Aorta (tissue), 5 donors: ENCODE measurements at places on chromosomes 5 and 9.
A peak's percentile ranks its signal among the peaks of the same experiment; 100 is the strongest.

DNA sequence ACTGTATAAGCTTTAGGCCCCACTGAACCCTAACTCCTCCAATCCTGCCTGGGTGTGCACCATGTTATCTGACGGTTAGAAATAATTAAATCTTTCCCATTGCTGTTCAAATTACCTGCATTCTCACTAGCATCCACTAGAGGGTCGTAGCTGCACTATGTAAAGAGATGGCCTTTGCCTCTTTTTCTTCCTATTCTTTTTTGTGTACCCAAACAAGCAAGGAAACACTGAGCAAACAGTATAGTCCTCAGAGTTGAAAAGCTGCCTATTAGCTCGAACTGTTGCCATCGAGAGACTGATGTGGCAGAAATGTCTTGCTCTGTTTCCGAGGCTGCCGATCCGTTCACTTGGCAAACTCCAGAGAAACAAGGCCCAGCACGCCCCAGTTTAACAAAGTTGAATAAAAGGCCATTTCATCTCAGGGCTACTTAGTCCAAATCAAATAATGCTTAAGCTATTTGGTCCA lies 163.8 kb upstream of the TRPM3 start:
- DNase-seq = no peak

GRCh38 chr9:118782790-118783463 lies 586.3 kb downstream of the BRINP1 start:
- no peak for DNase-seq

DNA sequence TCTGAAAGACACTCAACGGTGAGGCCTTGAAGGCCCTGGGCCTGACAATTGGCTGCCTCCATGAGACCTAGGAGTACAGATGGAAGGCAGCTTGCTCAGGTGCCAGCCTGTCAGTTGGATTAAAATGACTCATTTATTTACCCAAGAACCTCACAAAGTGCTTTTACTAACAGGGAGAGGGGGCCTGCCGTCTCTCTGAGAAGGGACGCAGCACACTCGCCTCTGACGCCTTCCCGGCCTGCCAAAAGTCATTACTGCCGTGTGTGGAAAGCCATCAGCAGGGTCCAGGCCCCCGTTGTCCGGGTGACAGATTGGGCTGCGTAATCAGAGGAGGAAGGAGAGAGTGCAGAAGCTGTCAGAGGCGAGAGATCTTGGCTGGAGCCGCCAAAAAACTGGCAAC lies 32.4 kb downstream of the DDX31 start:
- DNase-seq = no peak

DNA sequence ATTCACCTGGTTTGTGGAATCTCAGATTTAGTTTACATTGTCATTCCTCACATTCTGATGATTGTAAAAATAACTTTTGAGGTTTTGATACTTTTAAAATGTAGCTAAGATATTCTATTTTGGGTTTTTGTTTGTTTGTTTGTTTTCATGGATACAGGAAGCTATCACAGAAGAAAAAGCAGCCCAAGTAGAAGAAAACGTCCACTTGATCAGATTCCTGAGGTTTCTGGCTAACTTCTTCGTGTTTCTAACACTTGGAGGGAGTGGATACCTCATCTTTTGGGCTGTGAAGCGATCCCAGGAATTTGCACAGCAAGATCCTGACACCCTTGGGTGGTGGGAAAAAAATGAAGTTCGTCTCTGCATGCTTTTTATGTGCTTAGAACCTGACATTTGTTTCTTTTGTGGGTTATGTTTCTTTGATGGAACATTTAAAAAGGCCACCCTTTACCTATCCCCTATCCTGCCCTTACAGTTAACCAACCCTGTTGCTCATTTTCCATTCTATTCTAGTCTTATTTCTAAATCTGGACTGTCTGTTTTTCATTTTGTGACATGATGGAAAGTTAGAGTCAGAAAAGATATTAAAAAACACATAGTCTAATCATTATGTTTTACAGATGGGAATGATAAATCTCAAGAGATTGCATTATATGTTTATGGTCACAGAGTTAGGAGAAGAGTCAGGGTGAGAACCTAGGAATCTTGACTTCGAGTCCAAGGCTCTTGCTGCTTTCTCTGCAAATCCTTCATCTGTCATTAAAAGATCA lies 163.7 kb downstream of the ALDH1A1 start:
- DNase-seq = no peak

DNA sequence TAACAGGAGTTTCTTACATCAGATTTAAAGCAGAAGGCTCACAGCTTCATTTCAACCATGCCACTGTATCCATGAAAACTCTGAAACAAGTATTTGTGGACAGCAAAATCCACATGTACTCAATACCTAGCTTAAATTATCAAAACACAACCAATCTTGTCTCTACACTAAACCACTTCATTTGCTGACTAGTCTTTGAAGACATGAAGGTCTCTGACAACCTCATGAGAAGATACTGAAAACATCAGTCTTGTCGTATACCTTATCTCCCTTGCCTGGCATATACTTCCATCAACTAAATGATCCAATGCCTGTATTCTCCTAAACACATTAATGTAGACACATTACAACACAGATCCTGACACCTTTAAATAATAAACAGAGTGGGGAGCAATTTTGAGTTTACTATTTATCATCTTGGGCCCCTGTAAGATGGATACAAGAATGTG lies 2.9 kb downstream of the RPS23 start:
- DNase-seq = no peak

- DNase-seq = no peak
These were observed 191.9 kb upstream of the GAS1 start for GRCh38 chr9:87139099-87139730.

DNA sequence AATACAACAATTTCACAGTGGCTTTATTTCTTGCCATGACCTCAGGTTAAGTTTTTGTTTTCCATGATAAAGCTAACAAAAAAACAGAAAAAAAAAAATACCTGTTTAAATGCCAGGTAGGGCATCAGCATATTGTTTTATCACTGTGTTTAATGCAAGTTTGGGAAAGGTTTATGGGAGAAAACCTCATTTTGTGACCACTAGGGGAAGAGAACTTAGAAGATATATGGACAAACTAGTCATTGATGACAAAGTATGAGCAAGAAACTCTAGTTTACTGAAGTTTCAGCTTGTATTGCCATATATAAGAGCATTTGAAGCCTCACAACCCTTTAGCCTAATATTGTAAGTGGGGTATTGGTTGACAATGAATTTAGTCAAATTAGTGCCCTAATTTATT lies 1431.4 kb upstream of the CDH18 start:
- DNase-seq = no peak

- no peak for DNase-seq
These were observed 12.3 kb downstream of the ORM2 start for GRCh38 chr9:114341991-114342390.

- no peak for DNase-seq
These were observed 384.9 kb downstream of the RAB3C start for GRCh38 chr5:58967597-58968281.

- DNase-seq = no peak
These were observed 29.9 kb downstream of the HACD4 start for GRCh38 chr9:21001581-21001980.

DNA sequence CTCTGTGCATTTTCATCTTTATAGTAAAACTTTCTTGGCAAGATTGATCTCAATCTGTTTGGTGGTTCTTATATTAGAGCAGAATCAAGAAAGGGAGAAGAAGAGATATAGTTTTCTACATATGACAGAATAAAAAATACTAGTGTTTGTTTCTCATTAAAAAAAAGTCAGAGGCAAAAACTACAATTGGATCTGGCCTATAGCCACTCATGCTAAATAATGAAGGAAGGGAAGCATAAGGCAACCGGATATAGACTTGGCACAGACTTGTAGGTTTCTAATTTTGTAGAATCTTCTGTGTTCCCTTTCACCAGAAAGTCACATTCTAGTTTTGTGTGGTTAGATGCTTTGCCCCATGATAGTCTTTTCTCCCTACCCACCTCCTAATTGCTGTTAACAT lies 306.2 kb downstream of the PIK3R1 start:
- no peak for DNase-seq

GRCh38 chr5:98499892-98500291 lies 273.6 kb upstream of the RGMB start:
- DNase-seq = no peak

DNA sequence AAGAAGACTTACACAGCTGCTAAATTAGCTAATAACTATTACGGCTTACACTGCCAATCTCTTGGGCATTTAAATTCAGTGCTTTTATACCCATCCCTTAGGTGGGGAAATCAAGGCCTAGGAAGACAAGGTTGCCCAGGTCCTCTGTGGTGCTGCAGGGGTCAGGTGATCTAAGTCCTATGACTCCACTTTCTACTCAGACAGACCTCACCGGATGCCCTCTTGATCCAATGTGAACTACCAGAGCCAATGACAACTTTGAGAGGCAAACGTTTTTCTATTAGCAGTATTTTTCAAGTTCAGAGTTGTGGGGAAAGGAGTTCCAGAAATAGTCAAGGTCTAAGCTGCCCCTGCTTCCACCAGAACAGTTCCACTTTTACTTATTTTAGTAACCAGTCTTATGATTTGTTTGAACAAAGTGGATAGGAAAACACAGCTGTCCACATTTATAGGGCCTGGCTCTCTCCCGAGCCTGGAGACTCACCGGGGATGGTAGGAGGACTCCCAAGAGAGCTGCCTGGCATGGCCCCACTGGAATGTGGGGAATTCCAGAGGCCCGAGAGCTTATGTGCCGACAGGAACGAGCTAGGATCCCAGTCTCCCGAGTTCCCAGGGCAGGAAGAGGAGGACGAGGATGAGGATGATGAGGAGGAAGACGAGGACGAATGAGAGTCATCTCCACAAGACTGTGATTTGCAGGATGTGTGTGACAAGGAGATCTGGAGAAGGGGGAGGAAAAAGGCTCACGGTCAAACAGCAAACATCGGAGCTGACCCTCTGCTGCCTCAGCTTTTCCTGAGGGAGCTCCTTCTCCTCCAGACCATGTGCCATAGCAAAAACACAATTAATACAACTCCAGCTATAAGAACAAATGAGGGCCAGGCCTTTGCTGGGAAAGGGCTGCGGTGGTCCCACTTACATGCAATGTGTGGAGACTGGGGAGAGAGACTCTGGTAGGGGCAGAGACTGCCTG lies 16.7 kb downstream of the FAM193B start:
- DNase-seq = peak; percentile 92

DNA sequence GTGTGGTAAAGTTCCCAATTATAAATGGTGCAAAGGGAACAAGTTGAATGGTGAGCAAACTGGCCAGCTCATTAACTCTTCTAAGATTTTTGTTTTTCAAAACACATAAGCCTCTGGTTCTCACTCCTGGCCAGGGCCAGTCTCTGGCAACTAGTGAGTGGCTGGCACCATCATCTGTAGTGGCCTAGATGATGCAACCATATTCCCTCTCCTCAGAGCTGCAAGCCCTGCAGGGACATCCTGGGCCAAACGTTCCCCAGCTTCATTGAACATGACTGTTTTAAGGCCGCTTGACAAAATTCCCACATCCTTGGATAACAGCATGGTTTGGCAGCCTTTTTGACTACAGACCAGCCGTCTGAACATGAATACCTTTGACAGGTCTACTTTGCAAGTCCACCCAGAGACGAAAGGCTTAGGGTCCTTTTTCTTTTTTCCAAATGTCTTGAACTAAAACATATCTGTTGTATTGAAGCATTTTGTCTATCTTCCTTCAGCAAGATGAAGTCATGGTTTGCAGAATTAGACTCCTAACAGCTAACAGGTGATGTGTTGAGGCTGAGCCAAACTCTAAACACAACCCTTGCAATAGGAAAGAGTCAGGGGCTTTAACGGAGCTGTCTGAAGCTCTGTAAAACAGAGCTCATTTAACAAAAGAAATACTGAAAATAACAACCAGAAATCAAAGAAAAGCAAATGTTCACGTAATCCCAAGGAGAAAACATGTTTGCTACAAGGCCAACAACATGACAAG lies 23.8 kb downstream of the MACROH2A1 start:
- no peak for DNase-seq
